ENCODE measurements at places on chromosomes 5 and 9. TPM values are rescaled to one million over a fixed set of nuclear protein-coding genes. Genes with fewer than 3 reads are reported as not detected.
A peak's percentile ranks its signal among the peaks of the same experiment; 100 is the strongest.

DNA sequence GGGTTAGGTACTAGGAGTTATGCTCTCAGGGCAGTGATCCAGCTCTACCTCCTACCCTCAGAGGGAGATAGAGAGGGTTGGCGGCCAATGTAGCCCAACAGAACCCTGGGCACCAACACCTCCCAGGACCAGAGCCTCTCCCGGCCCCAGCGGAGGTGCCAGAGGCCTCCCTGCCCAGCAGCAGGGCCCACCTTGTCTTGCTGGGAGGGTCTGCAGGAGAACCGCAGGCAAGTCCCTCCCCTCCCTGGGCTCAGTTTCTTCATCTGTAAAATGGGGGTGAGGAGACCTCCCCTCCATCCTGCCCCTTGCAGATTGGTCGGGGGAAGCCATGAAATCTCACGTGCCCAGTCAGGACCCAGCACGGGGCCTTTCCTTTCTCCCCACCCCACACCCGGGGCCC is 34.4 kb downstream of the HK3 start:
- no peak for DNase-seq

- DNase-seq = no peak
Measured at GRCh38 chr5:66987949-66988838, 208.4 kb downstream of the CD180 start.

- DNase-seq = no peak
Measured at GRCh38 chr5:82388181-82388580, 110.0 kb upstream of the RPS23 start.

- DNase-seq = no peak
Measured at GRCh38 chr5:10518347-10518746, 45.5 kb upstream of the ANKRD33B start.

DNA sequence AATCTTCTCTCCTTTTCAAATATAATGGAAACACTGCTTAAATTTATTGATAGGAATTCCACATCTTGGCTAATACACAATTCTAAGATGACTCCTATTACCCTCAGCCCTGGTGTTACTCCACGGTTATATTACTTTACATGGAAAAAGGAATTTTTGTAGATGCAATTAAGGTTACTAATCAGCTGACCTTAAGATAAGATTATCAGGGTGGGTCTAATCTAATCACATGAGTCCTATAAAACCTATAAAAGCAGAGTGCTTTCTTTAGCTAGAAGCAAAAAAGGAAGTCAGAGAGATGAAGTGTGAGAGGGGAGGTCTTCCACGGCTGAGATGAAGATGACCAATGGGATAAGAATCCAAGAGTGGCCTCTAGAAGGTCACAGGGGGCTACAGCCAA is 268.6 kb downstream of the PDE4D start:
- DNase-seq = no peak

DNA sequence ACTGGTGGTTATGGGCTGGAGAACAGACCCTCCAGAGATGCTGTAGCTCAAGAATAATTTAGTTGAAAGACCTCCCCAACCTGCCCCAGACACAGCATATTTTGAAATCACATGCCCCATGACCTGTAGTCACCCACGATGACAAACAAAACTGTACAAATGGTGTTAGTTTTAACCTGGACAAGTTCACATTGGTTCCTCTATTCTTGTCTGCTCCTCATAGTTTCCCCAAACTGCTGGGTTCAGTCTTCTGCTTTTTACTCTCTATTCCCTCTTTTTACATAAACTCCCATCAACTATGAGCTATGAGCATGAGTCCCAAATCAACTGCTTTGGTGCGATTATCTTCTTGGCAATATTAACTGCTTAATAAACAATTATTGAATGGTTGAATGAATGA is 365.3 kb upstream of the CLINT1 start:
- DNase-seq = no peak

Gene CAST
- 84.4 TPM for total RNA-seq

Gene PCDHB4
- total RNA-seq = 0.35 TPM

GRCh38 chr9:108057421-108058134 is 568.0 kb upstream of the KLF4 start:
- DNase-seq = no peak

Gene JAKMIP2
- total RNA-seq = 0.40 TPM

DNA sequence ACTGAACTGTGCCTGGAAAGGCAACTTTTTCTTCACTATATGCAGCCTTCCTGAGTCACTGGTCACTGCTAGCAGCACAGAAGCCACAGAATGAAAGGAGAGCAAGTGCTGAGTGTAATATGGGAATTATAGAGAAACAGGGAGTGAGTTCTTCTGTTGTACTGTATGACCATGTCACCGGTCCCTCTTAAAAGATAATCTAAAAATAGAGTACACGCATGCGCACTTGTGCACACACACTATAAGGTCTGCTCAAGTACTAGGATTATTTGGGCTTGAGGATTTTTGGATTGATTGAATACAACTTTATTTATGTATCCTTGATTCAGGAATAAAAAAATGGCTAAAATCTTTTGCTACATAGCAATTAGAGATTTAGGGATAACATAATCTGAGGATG is 571.9 kb downstream of the PDE4D start:
- DNase-seq = no peak

DNA sequence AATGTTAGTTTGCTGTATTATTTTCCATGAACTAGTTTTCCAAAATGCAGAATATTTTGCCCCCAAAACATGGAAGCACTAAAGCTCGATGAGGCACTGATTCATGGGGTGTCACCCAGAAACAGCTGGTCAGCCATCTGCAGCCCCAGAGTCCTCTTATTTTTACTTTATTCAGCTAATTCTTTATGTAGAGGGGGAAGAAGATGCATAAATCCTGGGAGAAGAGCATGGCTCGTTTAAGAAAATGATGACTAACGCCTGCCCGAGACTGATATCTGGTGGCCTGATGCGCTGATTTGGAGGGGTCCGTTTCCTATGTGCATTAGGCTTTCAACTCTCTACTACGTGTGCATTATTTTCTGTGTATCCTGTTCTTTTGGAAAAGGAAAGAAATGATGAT is 390.3 kb upstream of the MEF2C start:
- no peak for DNase-seq

Gene S100Z
- total RNA-seq = not detected

Gene TMEM174
- not detected for total RNA-seq

DNA sequence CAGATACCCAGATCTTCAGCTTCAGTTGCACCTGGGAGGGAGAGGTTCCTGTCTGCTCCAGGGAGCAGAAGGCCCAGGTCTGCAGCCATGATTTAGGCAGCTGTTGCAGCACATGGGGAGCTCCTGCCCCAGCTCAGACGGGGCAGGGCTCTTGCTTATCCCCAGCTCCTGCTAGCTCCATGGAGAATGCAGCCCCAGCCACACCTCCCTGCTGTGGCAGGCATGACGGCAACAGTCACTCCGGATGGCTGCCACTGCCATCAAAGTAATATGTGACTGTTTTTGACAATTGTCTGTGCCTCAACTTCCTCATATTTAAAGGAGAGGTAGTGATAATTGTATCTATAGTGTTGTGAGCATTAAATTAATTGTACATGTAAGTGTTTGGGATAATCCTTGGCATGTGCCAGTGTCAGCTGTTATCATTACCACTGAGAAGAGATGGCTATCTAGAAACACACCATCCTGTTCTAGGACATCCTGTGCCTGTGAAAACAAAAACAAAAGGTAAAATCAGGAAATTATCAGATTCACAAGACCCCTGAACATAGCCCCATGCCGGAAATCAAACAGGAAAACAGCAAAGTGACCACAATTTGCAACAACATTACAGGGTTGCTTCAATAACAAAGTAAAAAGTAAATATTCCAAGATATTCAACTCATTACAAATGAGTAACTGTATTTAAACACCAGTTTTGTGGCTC is 1048.8 kb upstream of the ACO1 start:
- no peak for DNase-seq

DNA sequence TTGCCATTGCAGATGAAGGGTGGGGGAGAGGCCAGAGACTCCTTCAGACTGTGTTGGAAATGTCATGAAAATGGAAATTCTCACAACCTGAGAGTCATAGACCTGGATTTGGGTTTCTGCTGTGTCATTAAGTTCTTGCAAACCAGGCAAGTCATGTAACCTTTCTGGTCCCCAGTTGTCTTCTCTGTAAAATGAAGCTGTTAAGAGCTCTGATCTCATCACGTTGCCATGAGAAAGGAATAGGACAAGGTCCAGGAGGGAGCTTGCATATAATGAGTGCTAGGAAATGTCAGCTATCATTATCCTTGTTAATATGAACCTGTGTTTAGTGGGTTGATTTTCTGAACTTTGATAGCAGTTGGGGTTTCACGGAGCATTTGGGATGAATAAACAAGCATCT is 59.1 kb downstream of the FGF1 start:
- no peak for DNase-seq

DNA sequence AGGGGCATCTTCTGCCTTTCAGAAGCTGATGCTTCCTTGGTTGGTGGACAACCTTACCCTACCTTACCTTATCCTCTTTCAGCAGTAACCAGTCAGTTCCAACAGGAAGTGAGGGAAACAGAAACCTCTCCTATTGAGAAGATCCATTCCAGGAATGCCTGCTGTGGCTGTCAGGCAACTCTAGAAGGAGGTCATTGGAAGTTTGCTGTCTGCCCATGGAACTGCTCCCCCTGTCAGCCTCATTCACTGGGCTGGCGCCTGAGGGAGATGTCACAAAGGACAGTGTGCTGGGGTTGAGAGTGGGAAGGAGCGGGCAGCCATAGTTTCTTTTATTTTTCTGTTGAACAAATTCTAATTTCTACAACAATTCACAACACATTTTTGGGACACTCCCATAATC is 54.7 kb downstream of the IRX1 start:
- no peak for DNase-seq

Gene LMAN2
- 162 TPM for total RNA-seq

Gene GNAQ
- total RNA-seq = 16.2 TPM

DNA sequence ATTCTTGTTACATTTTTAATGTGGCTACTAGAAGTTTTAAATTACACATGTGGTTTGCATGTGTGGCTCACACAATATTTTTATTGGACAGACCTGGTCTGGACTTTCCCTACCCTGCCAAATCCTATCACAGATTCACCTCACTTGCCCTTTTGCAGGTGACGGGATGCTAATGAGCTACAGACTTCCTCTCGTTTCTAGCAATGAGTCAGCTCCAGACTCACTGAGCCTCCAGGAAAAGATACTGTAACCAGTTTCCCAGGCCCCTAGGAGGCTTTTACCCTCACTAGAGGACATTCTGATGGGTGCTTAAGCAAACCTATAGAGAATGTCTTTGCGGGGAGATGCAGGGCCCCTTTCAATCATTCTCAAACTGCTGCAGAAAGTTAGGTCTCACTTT is 135.4 kb downstream of the WDR41 start:
- no peak for DNase-seq

- peak; percentile 31 for DNase-seq
Measured at GRCh38 chr9:61673664-61674381, 484.0 kb downstream of the SPATA31A7 start.

Gene BHMT2
- total RNA-seq = 374 TPM

DNA sequence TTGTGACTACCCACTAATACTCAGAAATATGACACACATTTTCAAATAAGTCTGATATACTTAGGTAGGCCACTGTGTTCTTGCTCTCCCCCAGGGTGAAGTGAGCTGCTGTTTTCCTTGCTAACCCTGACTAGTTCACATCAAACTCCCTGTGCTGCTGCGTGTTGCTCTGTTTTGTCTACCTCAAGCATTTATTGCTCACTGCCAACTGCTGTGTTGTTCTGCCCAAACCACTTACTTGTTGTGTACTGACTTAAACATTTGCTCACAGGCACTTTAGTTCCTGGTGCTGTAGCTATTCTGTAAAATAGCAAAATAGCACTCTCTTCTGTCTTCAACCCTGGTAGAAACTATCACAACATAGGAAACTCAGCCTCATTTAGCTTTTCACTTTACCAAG is 255.7 kb downstream of the HCN1 start:
- no peak for DNase-seq

Gene SH3RF2
- 18.0 TPM for total RNA-seq

GRCh38 chr5:15983392-15983791 is 196.2 kb downstream of the MARCHF11 start:
- no peak for DNase-seq

DNA sequence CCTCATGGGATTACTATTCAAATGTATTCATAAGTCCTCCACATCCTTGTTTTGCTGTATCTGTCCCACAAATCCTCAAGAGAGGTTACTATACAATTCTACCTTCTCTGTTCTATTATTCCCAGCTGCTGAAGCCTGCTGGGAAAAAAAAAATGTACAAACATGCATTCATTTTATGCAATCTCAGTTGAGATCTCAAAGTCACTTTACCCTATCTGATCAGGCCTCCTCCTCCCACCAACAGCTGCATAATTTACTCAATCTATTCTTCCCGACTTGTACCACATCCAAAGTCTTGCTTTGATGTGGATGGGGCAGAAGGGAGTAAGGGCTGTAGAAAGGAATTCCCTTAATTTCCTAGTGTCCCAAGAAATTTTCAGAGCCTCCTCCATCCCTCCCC is 28.6 kb downstream of the PSIP1 start:
- no peak for DNase-seq

Gene ADAMTS16
- not detected for total RNA-seq

Gene UAP1L1
- 1.8 TPM for total RNA-seq

Gene MELK
- total RNA-seq = 0.23 TPM

- DNase-seq = no peak
Measured at GRCh38 chr9:121871431-121872025, 220.1 kb downstream of the DAB2IP start.

Gene NDUFA8
- 27.6 TPM for total RNA-seq
